ENCODE measurements at places on chromosomes 2 and 18. TPM values are rescaled to one million over a fixed set of nuclear protein-coding genes. Genes with fewer than 3 reads are reported as not detected.

UGT1A10 gene
- 0.41 TPM for total RNA-seq

VIT gene
- 2.0 TPM for total RNA-seq

KLHL30 gene
- 0.33 TPM for total RNA-seq

ABCA12 gene
- total RNA-seq, result 0.09 TPM

AGAP1 gene
- total RNA-seq, result 9.8 TPM

LCT gene
- total RNA-seq, result not detected

GLI2 gene
- total RNA-seq, result 5.3 TPM

FARP2 gene
- 41.0 TPM for total RNA-seq

IFIH1 gene
- total RNA-seq, result 7.7 TPM

IL18R1 gene
- 6.8 TPM for total RNA-seq

RAPH1 gene
- 16.5 TPM for total RNA-seq

ATP6V1B1 gene
- total RNA-seq, result 0.09 TPM

ABCB11 gene
- total RNA-seq, result not detected

CD8B2 gene
- not detected for total RNA-seq

CCDC178 gene
- 0.72 TPM for total RNA-seq

CREG2 gene
- 0.25 TPM for total RNA-seq

PLCD4 gene
- 1.2 TPM for total RNA-seq

FTCDNL1 gene
- 1.5 TPM for total RNA-seq

ASB18 gene
- not detected for total RNA-seq

DTNA gene
- total RNA-seq, result 34.3 TPM

EPB41L3 gene
- total RNA-seq, result 28.0 TPM

EFEMP1 gene
- total RNA-seq, result 1,009 TPM

GRB14 gene
- 6.9 TPM for total RNA-seq

SCTR gene
- not detected for total RNA-seq

IMPACT gene
- 48.3 TPM for total RNA-seq

FLACC1 gene
- total RNA-seq, result 1.2 TPM

AGXT gene
- total RNA-seq, result not detected

CRYGD gene
- total RNA-seq, result not detected

FAM237A gene
- not detected for total RNA-seq

DNAH7 gene
- total RNA-seq, result 2.6 TPM

PMAIP1 gene
- 18.2 TPM for total RNA-seq

GALNT5 gene
- 11.4 TPM for total RNA-seq

SYT4 gene
- under 0.01 TPM for total RNA-seq

COL5A2 gene
- 671 TPM for total RNA-seq

UGT1A8 gene
- total RNA-seq, result 0.09 TPM

GREB1 gene
- 1.7 TPM for total RNA-seq

SETBP1 gene
- total RNA-seq, result 15.0 TPM

RGPD3 gene
- total RNA-seq, result 0.45 TPM

PTPN2 gene
- 29.4 TPM for total RNA-seq

INHBB gene
- total RNA-seq, result not detected

UPP2 gene
- total RNA-seq, result not detected

SPC25 gene
- not detected for total RNA-seq

ABCG5 gene
- not detected for total RNA-seq

REG1B gene
- total RNA-seq, result not detected

PAX3 gene
- total RNA-seq, result not detected

VWA3B gene
- total RNA-seq, result not detected

CXCR2 gene
- not detected for total RNA-seq

DSEL gene
- 108 TPM for total RNA-seq

WDR12 gene
- total RNA-seq, result 28.1 TPM

TWIST2 gene
- 15.8 TPM for total RNA-seq

PROC gene
- total RNA-seq, result not detected

SMAD7 gene
- 27.2 TPM for total RNA-seq

HAAO gene
- total RNA-seq, result 0.90 TPM

DSC3 gene
- 0.09 TPM for total RNA-seq

SLC11A1 gene
- total RNA-seq, result 0.09 TPM

IL1B gene
- total RNA-seq, result not detected

HK2 gene
- 20.0 TPM for total RNA-seq

ALPP gene
- total RNA-seq, result not detected

C2orf72 gene
- total RNA-seq, result not detected
